ENCODE measurements at places on chromosomes 2 and 18. TPM values are rescaled to one million over a fixed set of nuclear protein-coding genes. Genes with fewer than 3 reads are reported as not detected.

- no peaks in the 10 kb centered on the region for H3K4me1 ChIP-seq
- H3K27ac ChIP-seq: no peak overlapping the region
- no peaks in the 10 kb centered on the region for H3K27me3 ChIP-seq
- DNase-seq: no peak
These were observed 376.6 kb downstream of the PTH2R start for GRCh38 chr2:208783184-208783583.

DNA sequence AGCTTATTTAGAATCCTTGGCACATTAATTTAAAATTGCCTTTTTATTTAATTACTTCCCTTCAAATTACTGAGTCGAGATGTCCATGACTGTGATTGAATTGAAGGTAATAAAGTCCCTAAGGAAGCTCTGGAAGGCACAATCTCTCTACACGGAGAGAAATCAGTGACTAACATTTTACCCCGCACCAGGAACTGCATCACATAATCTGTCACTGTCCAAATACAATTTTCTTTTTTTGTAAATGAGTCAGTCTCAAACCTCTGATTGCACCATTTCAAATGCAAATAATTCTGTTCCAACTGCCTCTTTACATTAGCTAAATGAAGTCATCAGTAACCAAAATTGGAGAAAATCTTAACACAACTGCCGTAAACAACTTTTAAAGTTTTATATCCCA, 311.9 kb downstream of the CCDC178 start:
- no peaks in the 10 kb centered on the region for H3K27me3 ChIP-seq
- no peak overlapping the region for H3K4me3 ChIP-seq
- H3K4me1 ChIP-seq: no peaks in the 10 kb centered on the region
- no peak for DNase-seq
- H3K36me3 ChIP-seq: no peaks in the 10 kb centered on the region

DNA sequence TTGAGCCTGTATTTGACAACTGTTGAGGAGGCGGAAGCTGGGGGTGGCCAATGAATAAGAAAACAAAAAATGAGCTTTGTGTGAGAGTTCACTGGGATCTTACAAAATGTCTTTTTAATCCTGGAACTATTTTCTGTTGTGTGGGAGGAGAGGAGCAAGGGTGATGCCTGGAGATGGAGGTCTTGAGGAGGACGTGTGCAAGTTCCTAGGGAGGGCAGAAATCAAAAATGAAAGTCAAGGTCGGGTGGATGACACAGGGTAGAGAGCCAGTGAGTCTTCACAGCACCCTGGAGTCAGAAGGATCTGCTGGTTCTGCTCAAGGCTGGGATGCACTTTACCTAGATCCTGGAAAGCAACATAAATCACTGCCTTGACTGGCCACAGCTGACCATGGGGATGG, 180.3 kb upstream of the PKDCC start:
- H3K4me1 ChIP-seq: no peaks in the 10 kb centered on the region
- no peaks in the 10 kb centered on the region for H3K27me3 ChIP-seq
- H3K36me3 ChIP-seq: no peaks in the 10 kb centered on the region
- H3K4me3 ChIP-seq: no peak overlapping the region

The LYPD6 gene
- total RNA-seq: 0.99 TPM

The PELI1 gene
- total RNA-seq: 37.5 TPM

The SLC9A4 gene
- total RNA-seq: not detected

The PTH2R gene
- 0.09 TPM for total RNA-seq
